ENCODE measurements at places on chromosomes 1 and 21. TPM values are rescaled to one million over a fixed set of nuclear protein-coding genes. Genes with fewer than 3 reads are reported as not detected.

Gene ZNHIT6
- 8.3 TPM for total RNA-seq

Gene UBQLN4
- 27.9 TPM for total RNA-seq

Gene CRP
- total RNA-seq, result not detected

Gene KCNK2
- 0.25 TPM for total RNA-seq

Gene HEYL
- 0.38 TPM for total RNA-seq

Gene SPATA46
- not detected for total RNA-seq

Gene CACNA1S
- total RNA-seq, result not detected

Gene FCER1G
- total RNA-seq, result 1.3 TPM

Gene PRR9
- total RNA-seq, result not detected

Gene DMBX1
- not detected for total RNA-seq

Gene MMP23B
- total RNA-seq, result 55.1 TPM

Gene CKS1B
- total RNA-seq, result 288 TPM

Gene SMIM34
- total RNA-seq, result not detected

Gene STUM
- total RNA-seq, result not detected

Gene ADCY10
- total RNA-seq, result not detected

Gene PTTG1IP
- total RNA-seq, result 304 TPM

Gene DOP1B
- 34.9 TPM for total RNA-seq

All from mesangial cell (primary cell).